Daoy (cell line): ENCODE measurements at places on chromosomes 1 and 21. TPM values are rescaled to one million over a fixed set of nuclear protein-coding genes. Genes with fewer than 3 reads are reported as not detected.

The CD1D gene
- total RNA-seq = 0.34 and 0.98 TPM in 2 replicates

The SPRR3 gene
- not detected in 2 replicates for total RNA-seq

The SLC37A1 gene
- 10.9 and 23.2 TPM in 2 replicates for total RNA-seq

The RGS5 gene
- 7.1 and 8.3 TPM in 2 replicates for total RNA-seq

The GPX7 gene
- total RNA-seq = 12.7 and 25.4 TPM in 2 replicates

The KLF17 gene
- not detected in 2 replicates for total RNA-seq

The WNT3A gene
- total RNA-seq = not detected in 2 replicates
